ENCODE measurements at places on chromosomes 5 and 9.

DNA sequence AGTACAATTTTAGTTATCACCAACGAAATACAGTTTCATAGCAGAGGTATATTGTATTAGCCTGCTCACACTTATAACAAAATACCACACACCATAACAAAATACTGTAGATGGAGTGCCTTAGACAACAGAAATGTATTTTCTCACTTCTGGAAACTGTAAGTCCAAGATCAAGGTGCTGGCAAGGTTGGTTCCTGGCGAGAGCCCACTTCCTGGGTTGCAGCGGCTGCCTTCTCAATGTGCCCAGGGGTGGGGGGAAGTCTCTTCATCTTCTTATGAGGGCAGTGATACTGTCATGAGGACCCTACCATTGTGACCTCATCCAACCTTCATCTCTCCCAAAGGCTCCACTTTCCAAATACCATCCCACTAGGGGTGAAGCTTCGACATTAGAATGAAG, 30.5 kb upstream of the GADD45G start:
- DNase-seq: no peak

DNA sequence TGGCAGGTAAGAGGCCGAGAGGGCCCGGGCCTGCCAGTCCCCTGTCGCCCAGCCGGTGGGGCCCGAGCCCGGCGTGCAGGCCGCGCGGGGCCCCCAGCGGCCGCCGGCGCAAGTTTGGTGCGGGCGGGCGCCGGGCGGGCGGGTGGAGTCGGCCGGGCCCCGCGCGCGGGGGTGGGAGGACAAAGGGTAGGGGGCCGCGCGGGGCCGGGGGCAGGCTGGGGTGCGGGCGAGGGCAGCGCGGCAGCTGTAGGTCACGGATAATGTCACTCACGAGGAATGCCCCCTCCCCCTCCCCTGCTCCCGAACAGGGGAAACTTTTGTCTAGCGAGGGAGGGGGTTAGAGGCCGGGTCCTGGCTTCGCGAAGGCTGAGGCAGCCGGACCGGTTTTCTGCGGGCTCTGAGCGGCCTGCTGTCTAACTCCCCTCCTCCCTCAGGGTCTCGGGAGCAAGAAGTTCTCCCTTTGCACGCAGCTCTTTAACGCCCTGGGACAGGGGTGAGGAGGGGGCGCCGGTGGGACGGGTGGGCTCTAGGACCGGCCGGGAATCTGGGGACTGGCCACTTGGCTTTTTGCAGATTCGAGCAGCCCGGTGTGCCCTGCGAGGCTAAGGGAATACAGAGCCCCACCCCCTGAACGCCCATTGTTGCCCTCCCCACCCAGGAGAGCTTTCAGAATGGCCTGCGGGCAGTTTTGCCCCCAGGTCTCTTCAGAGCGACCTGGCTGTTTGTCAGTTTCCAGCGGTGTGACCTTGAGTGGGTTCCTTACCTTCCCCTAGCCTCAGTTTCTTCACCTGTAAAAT, 21.3 kb upstream of the NDST1 start:
- DNase-seq: peak; percentile 21

GRCh38 chr5:93163010-93163663, 417.9 kb downstream of the NR2F1-AS1 start:
- no peak for DNase-seq

DNA sequence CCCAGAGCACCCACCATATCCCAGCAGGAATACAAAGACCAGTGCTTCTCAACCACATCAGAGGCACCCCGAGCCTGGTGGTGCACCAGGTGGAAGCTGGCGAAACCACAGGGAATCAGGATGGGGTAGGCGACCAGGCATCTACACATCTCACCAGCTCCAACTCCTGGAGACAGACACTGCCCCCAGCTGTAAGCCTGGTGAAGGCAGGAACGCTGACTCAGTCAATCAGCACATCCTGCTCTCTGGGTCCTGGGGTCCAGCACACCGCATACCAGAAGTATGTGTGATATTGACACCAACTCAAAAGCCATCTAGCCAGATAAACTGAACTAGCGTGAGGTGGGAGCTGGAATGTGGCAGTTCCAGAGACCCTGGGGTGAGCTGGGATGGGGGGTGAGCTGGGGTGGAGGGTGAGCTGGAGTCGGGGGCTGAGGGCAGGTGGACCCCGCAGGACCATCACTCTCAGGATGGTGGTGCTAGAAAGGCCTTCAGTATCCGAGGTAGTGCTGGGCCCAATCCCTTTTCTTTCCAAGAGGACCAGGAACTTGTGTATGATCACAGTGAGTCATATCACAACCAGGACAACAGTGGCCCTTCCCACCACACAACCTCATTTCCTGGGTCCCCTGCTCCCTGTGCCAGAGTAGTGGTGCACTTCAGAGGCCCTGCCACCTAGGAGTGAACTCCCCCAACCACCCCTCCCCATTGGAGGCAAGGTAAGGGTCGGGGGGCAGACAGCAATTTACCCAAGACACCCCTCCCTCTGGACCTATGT, 2.5 kb downstream of the DBN1 start:
- no peak for DNase-seq

- DNase-seq: no peak
These were observed 6.1 kb downstream of the BASP1 start for GRCh38 chr5:17223367-17224185.

DNA sequence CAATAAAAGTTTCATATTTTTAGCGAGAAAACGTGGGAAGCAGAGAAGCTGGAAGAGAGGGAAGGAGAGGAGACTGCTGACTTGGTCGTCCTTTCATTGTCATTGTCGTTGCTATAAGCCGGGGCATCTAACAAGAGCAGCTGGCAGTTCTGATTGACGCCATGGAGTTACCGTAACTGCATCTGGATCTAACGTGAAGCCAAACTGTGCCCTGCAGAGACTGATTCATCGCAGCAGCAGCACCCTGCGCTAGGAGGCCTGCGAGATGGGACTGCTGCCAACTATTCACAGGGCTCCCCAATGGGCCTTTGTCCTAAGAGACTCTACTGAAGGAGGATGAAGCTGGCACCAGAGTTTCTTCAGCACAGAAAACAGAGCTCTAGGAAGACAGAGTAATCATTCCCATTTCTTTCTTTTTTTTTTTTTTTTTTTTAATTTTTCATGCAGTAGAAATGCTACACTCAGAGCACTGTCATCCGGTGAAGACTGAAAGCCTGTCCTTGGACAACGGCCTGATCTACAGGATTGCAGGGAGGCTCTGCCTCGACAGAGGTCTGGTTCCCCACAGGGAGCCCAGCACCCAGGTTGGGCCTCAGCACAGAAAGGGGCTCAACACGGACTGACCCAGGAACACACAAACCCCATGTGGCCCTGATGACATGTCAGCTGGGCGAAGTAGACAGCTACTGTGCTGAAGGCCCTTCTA, 47.8 kb downstream of the RETREG1 start:
- no peak for DNase-seq

DNA sequence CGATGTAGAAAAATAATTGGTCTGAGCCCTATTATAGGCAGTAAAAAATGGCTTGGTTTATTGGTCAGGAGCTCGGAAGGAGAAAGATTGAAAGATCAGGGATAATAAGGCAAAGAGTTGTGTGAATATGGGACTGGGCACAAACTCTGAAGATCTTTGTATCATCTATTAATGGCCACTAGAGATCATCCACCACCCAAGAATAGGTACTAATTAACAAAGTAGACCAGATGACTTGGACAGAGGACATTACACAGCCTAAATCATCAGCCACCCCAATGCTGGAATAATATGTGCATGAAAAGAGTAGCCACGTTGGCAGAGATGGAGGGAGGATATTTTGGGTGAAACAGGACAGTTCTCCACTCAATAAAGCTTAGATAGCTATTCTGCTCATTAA, 364.1 kb downstream of the EFNA5 start:
- DNase-seq: no peak

DNA sequence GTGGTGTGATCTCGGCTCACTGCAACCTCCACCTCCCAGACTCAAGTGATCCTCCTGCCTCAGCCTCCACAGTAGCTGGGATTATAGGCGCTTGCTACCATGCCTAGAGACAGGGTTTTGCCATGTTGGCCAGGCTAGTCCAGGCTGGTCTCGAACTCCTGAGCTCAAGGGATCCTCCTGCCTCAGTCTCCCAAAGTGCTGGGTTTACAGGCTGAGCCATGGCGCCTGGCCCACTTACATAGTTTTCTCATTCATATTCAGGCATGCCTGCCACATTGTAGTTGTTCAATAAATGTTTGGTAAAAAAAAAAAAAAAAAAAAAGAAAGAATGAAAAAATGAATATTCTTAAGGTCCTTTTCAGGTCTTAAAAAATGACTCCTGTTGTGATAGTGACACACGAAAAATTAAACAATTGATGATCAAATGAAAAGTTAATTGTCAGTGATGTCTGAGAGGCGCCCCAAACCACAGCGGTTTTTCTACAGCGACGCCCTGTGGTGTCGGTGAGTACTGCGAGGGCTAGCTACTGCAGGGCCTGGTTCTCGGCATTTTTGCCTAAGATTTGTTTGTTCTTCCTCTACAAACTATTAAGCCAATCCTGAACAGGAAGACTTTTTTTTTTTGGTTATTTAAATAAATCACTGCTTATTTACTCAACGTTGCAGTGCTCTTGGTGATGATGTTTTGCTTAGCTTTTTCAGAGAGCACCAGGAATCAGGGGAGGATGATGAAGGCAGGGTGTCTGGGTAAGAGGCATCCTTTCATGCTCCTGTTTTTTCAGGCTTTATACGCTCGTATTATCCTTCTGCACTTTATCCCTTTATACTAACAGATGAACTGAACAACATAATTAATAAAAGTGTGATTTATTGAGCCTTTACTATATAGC, 67.0 kb upstream of the DPYSL3 start:
- DNase-seq: no peak

DNA sequence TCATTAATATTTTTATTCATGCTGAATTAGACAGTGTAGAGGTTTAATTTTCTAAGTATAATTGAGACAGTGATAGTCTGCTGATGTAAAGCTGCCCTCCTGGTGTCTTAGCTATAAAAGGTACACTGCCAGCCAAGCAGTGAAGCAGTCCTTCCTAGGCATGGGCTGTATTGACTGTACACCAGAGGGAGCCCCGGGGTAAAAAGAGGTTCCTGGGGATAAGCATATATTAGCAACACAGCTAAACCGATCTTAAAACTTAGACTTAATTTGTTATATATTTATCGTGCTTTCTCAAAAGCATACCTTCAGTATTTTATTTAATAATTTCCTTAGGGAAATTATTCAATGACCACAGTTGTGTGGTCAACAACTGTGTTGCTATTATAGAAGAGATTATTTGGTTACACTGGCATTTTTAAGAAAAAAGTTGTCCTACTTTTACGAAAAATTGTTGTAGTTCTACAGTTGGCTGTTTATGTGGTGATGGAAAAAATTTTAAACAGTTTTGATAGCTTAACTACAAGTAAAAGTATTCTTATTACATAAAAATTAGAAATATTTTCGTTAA, 68.8 kb downstream of the ELL2 start:
- no peak for DNase-seq

DNA sequence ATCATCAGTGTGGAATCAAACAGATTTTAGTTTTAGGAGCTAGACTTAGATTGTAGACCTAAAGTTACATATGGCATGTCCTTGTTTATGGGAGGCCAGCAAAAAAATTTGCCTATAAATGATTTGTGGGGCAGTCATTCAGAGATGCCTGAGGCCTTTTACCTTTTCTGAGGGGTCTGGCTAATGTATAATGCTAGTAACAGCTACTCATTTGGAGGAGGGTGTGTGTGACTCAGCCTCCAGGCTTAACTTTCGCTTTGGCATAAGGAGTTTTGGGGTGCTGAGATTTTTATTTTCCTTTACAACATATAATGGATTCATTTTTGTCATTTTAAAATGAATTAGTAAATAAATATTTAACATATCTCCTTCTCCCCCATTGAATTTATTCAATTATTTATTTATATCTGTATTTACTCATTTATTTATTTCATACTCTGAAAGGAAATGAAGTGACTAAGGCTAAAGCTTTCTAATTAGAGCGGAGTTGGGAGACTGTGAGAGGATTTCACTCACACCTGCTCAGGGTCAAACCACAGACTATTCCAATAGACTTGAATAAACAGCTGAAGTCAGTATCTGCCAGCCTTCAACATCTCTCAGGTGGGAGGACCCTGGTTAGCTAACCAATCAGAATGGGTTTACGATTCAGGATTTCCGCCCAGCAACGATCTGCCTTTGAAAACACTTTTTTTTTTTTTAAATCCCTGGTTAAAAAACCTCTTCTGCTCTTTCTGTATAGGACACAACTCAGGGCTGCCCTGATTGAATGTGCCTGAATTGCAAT, 487.5 kb upstream of the SGCD start:
- no peak for DNase-seq

DNA sequence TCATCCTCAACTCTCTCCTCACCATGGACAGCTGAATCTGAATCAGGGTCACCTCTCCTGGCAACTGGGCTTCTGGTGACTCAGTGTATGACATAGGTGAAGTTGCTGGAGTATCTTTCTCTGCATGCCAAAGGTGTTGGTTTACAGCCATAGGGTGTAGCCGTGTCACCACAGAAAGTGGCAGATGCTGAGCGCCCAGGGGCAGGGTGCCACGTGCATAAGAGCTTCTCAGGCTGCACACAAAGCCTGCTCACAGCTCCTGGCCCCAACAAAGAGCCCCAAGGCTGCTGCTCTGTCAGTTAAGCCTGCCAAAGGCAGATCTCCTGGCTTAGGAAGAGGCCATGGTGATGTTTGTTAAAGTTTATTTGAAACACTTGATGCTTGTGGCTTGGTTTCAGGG, 297.7 kb upstream of the WWC1 start:
- no peak for DNase-seq

GRCh38 chr9:108664309-108665255, 191.2 kb downstream of the ACTL7B start:
- DNase-seq: no peak

Measured in stimulated activated CD4-positive, alpha-beta T cell treated with anti-CD3 and anti-CD28 coated beads, Interleukin-1b, Interleukin-23, amount 100 ng/mL, for 24 hours (primary cell).